T-helper 2 cell treated with Interferon-gamma antibody and Interleukin-4, amounts not matched to agents 100 ng/mL and 5 ng/mL, for 36 hours (primary cell): ENCODE measurements at places on chromosomes 4 and X. TPM values are rescaled to one million over a fixed set of nuclear protein-coding genes. Genes with fewer than 3 reads are reported as not detected.

PTTG2 gene
- total RNA-seq = 1.9 TPM in 2 replicates

GLUD2 gene
- total RNA-seq = 0.25 and 0.30 TPM in 2 replicates

CXCL8 gene
- total RNA-seq = 2.2 and 2.3 TPM in 2 replicates

REELD1 gene
- total RNA-seq = 0.09 TPM in 1 of 2 replicates, not detected in the other

POLN gene
- total RNA-seq = 3.9 and 4.0 TPM in 2 replicates
